Cardiac atrium fibroblast (primary cell): ENCODE measurements at places on chromosomes 5 and 9. TPM values are rescaled to one million over a fixed set of nuclear protein-coding genes. Genes with fewer than 3 reads are reported as not detected.

RPP25L gene
- 27.7 and 48.4 TPM in 2 replicates for total RNA-seq

TAS2R1 gene
- total RNA-seq: not detected in 2 replicates

OBP2A gene
- total RNA-seq: not detected in 2 replicates

UAP1L1 gene
- 8.5 and 10.7 TPM in 2 replicates for total RNA-seq

LCN12 gene
- not detected in 2 replicates for total RNA-seq

ZCCHC9 gene
- total RNA-seq: 9.9 and 17.5 TPM in 2 replicates

CCDC187 gene
- not detected in 2 replicates for total RNA-seq

CTXN3 gene
- total RNA-seq: not detected in 2 replicates

TEX48 gene
- not detected in 2 replicates for total RNA-seq

TAF11L5 gene
- total RNA-seq: not detected in 2 replicates

FCN2 gene
- not detected in 2 replicates for total RNA-seq

NTNG2 gene
- total RNA-seq: 2.3 and 4.7 TPM in 2 replicates

CLIC3 gene
- 4.7 and 16.8 TPM in 2 replicates for total RNA-seq

DNAH5 gene
- total RNA-seq: 0.49 TPM in 1 of 2 replicates, not detected in the other

WDR38 gene
- not detected in 2 replicates for total RNA-seq

CBY3 gene
- not detected in 2 replicates for total RNA-seq

FBLL1 gene
- total RNA-seq: 0.32 and 3.8 TPM in 2 replicates

INSL6 gene
- not detected in 2 replicates for total RNA-seq

KIF27 gene
- total RNA-seq: 2.5 and 2.6 TPM in 2 replicates

RMND5B gene
- 11.7 and 16.5 TPM in 2 replicates for total RNA-seq

RASEF gene
- not detected in 2 replicates for total RNA-seq

ZDHHC11 gene
- 0.54 and 0.81 TPM in 2 replicates for total RNA-seq

PCDHGA11 gene
- total RNA-seq: 10.2 and 12.8 TPM in 2 replicates

PPP3R2 gene
- not detected in 2 replicates for total RNA-seq

SPINK6 gene
- total RNA-seq: not detected in 2 replicates

ESM1 gene
- 1.8 and 16.4 TPM in 2 replicates for total RNA-seq

C9orf50 gene
- not detected in 2 replicates for total RNA-seq

PCDHAC1 gene
- total RNA-seq: not detected in 2 replicates

NME5 gene
- total RNA-seq: 0.18 and 1.9 TPM in 2 replicates

AGXT2 gene
- total RNA-seq: not detected in 2 replicates

OLFML2A gene
- total RNA-seq: 0.49 and 0.90 TPM in 2 replicates

IFNK gene
- not detected in 2 replicates for total RNA-seq

NUTM2G gene
- total RNA-seq: not detected in 2 replicates

MARVELD2 gene
- 0.32 TPM in 1 of 2 replicates, not detected in the other for total RNA-seq

TMEM215 gene
- not detected in 2 replicates for total RNA-seq

ENC1 gene
- total RNA-seq: 46.2 and 99.3 TPM in 2 replicates

ENTREP1 gene
- 0.81 TPM in 1 of 2 replicates, not detected in the other for total RNA-seq

OR1Q1 gene
- total RNA-seq: not detected in 2 replicates

LCN15 gene
- total RNA-seq: not detected in 2 replicates

PCDHGA4 gene
- 4.7 and 6.3 TPM in 2 replicates for total RNA-seq

MEIKIN gene
- total RNA-seq: not detected in 2 replicates

OR1J2 gene
- not detected in 2 replicates for total RNA-seq

PCDHB12 gene
- total RNA-seq: 0.16 and 0.72 TPM in 2 replicates

CORO2A gene
- 0.54 and 1.1 TPM in 2 replicates for total RNA-seq

CNTNAP3 gene
- total RNA-seq: 2.6 and 6.7 TPM in 2 replicates

GHR gene
- total RNA-seq: 4.0 and 5.2 TPM in 2 replicates

CARTPT gene
- total RNA-seq: not detected in 2 replicates

GRM6 gene
- total RNA-seq: not detected in 2 replicates

ARL14EPL gene
- total RNA-seq: not detected in 2 replicates

DRD1 gene
- not detected in 2 replicates for total RNA-seq

GABRA1 gene
- not detected in 2 replicates for total RNA-seq
